ENCODE measurements at places on chromosomes 3 and 15.
A peak's percentile ranks its signal among the peaks of the same experiment; 100 is the strongest.

DNA sequence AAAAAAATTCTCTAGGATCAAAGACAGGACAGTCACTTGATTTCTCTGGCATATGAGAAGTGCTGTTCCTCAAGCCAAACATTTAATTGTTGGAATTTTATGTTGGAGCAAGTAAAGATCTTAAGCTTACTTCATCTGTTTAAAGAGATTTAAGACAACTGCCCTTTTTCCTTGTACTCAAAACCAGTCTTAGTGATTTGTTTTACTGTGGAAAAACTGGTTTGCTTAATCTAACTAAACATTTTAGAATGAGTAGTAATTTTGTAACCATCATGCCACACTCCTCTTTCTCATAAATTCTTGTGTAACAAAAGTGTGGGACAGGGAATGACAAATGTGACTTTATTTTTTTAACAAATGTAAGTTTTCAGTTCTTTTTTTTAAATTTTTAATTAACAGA lies 18.4 kb downstream of the PRKCI start:
- DNase-seq = no peak

DNA sequence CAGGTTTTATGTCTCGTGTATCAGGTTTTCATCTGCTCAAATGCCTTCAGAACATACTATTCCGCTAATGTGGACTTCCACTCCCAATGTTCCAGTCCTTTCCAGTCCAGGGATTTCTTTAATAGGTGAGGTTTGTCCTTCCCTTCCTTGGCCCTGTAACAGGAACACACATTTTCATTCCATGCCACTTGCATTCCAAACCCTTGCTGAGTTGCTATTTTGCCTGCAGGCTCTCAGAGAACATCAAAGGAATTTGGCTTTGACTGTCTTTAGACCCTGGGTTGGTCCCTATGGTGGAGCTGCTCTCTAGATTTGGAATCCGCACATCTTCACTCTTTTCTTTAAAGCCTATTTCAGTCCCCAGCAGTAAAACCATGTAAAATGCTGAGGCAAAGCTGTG lies 12.3 kb upstream of the ALCAM start:
- no peak for DNase-seq

- no peak for DNase-seq
Observed at GRCh38 chr15:92915766-92916435, 15.8 kb downstream of the CHD2 start.

DNA sequence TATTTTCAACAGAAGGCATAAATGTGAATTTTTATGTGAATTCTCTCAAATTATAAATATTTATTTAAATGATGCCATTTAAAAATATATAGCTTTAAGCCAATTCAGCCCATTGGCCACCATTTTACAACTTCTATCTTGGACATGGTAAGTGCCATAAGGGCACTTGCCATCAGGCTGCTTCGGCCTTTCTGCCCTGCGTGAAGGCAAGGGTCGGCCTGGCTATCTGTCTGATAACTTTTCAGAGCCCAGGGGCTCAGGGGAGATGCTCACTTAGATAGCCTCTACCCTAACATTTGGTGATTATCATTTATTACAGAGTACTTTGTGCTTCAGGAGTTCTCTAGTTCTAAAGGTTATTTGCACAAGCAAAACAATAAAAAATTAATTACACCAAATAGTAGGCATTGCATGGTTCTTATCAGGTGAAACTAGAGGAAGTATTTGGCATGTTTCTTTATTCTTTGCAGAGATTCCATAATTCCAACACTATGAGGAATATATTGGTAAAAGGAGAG lies 62.4 kb upstream of the MBNL1 start:
- no peak for DNase-seq

DNA sequence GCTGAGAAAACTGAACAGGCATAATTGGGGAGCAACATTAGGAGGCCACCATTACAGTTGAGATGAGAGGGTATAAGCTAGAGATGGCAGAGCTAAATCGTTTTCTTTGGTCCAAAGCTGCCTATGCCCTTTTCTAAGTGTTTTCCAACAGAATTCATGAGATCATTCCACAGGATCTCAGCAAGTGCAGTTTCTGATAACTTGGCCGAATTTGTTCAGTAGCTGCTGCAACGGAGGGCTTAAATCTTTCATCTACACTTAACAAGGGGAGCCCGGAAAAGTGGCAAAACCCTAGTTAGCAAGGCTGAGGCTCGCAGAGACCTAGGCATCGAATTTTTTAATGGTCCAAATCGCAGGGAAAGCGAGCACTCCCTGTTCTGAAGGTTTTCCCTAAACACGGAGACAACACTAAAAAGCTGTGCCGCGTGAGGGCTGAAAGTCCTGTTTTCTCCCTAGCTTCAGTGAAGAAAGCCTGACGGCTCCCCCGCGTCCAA lies 531 bp upstream of the BLOC1S6 start:
- no peak for DNase-seq

DNA sequence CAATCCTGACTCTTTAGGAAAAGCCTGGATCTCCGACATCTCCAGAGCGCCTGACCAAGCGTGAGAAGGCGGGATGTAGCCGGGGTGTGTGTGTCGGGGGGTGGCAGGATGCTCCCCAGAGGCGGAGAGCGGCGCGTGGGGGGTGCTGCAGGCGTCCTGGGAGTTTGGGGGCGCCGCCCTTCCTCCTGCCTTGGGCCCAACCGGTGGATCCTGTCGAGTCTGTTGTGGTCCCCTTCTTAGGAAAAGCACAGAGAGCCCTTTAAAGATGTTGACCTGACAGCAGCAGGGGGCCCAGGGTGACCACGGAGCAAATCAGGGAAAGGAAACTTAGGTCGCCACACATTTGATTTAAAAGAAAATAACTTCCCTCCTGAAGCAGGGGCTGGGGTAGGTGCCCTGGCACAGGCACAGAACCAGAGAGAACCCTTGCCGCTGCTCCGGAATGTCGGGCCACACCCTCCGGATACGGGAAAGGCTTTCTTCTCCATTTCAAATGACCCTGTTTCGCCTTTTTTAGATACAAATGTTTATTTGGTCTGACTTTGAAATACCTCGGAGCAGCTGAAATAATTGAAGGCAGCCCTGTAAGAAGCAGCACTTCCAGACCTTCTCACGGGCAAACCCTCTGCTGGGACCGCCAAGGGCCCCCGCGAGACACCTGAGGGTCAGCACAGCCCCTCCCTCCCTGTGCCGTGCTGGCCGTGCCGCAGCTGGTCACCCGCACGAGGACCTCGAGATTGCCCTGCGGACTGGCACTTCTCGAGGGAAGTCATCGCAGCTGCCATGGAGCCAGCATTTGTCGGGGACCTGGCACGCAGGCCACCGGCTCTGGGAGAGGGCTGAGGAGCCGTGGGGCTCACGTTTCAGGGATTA lies 102.9 kb upstream of the KLF13 start:
- DNase-seq = no peak

GRCh38 chr3:174010907-174011306 lies 613.4 kb downstream of the NLGN1 start:
- no peak for DNase-seq

GRCh38 chr3:184524981-184525336 lies 36.6 kb upstream of the EPHB3 start:
- DNase-seq = no peak

GRCh38 chr3:191290311-191291025 lies 38.7 kb upstream of the CCDC50 start:
- DNase-seq = no peak

GRCh38 chr15:95078003-95078402 lies 846.6 kb downstream of the MCTP2 start:
- DNase-seq = no peak

- DNase-seq = no peak
Observed at GRCh38 chr3:16227566-16227965, 37.2 kb downstream of the DPH3 start.

GRCh38 chr3:163605915-163606314 lies 1472.4 kb downstream of the SI start:
- DNase-seq = no peak

DNA sequence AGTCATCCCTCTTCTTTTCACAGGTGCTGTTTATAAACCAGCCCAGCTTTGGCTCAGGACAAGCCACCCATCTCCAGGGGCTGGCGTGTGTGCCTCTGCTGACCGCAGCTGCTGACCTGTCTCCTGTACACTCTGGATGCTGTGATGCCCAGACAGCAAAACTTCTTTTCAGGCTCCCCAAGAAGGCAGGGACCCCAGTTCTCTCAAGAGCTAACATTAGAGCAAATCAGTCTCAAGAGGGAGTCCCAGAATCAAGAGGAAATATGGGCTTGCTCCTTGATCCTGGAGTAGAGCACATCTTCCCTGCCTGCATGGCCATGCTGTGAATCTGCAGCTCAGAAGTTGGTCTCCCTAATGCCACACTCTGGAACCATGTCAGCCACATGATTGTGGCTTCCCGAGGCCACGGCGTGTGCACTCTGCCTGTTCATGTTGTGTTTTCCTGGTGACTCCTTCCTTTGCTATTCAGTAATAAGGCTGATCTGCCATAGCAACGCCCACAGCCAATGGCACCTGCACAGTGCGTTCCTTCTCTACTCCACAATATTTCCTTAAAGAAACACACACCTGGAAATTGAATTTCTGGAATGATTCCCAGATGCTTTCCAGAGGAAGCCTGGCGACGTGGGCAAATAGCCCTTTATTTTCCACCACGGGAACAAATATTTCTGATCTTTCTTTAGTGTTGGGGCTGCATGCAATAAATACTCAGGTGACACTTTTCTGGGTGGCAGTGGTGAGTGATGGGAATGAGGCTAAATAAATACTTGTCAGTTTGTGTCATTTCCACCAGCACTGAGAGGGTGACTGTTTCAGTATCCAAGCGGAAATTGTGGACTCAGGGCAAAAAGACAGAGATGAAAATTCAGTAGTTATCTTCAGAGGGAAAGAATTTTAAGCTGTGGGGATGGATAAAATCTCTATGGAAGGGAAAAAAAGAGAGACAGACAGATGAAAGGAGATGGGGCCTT lies 21.9 kb upstream of the THSD4 start:
- no peak for DNase-seq

DNA sequence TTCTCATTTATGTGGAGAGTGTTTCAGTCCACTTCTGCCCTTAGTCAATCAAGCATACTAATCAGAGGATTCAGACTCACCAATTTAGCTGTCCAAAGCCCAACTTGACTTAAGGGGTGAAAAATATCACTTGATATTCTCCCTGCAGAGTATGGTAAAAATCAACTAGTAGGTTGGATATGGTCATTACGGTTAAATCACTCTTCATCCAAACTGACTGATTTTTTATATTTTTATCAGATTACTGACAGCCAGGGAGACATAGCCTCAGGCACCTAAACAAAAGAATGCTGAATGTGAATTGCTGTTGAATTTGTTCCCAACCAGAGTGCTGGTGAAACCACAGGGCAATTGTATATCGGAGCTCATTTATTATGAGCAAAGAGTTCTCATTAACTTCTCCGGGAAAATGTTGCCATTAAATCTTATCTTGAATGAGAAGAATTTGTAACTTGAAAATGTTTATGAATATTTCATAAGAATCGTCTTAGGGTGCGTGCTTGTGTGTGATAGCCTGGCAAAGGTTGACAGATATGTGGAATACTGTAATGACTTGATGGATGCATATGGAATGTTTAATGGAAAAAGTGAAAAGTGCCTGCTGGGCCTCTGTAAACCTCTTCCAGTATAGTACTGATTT lies 411.2 kb downstream of the NAALADL2 start:
- no peak for DNase-seq

- DNase-seq = no peak
Observed at GRCh38 chr3:169662132-169662842, 1.2 kb downstream of the MECOM start.

DNA sequence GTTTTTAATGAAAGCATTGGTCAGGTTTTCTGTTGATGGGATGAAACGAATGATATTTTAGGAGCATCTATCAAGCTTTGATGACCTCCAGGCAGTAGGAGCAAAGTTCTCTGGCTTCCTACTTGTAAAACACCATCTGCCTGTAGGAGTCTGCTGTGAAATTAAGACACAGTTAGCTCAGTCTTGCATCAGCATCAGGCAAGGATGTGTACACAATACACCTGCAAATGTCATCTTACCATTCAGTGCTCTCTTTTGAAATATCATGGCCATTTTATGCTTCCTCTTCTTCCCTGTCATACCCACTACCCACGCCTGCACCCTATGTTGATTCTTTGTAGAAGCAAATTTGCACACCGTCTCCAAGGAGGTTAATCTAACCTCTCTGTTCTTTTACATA lies 38.2 kb downstream of the B3GALNT1 start:
- DNase-seq = no peak

GRCh38 chr3:125318871-125319270 lies 56.3 kb downstream of the ZNF148 start:
- no peak for DNase-seq

- no peak for DNase-seq
Observed at GRCh38 chr3:133607816-133608215, 34.3 kb downstream of the CDV3 start.

DNA sequence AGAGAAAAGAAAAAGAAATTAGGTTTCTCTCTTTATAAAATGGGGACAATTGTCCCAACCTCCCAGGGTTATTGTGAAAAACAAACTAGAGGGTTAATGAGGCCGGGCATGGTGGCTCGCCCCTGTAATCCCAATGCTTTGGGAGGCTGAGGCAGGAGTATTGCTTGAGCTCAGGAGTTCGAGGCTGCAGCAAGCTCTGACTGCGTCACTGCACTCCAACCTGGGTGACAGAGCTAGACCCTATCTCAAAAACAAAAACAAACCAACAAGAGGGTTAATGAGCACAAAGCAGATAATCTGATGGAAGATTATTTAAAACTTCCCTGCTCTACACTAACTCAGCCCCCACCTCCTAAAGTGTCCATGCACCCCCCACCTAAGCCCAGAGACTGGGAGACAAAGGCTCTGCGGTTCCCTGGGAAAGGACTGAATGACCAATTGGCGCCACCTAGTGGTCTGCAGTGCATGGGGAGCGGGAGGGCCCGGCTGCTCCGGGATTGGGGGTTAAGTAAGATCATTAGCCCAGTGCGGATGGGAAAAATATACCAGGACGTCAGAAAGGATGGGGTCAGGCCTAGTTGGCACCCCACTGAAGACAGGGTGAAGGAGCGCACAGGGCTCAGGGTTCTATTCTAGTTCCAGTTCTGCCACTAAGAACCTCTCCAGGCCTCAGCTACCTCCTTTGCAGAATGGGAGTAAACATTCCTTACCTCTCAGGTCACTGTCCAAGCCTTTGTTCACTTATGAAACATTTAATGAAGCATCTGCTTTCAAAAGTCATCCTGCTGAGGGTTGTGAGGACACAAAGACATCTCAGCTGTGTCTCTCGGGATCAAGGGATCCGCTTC lies 15.6 kb downstream of the PIF1 start:
- DNase-seq = peak; percentile 61

Data from stimulated activated CD4-positive, alpha-beta T cell treated with anti-CD3 and anti-CD28 coated beads, Interleukin-12 subunit alpha, Interleukin-12 subunit beta, amount 100 ng/mL, for 48 hours (primary cell).